ENCODE measurements at places on chromosomes 16 and 17. TPM values are rescaled to one million over a fixed set of nuclear protein-coding genes. Genes with fewer than 3 reads are reported as not detected.

The CBFA2T3 gene
- total RNA-seq, result 4.7 TPM

The MYO15B gene
- total RNA-seq, result 114 TPM

The CD300E gene
- total RNA-seq, result 1.4 TPM

GRCh38 chr17:60661489-60661888, 16.2 kb upstream of the BCAS3 start:
- no peak for DNase-seq

DNA sequence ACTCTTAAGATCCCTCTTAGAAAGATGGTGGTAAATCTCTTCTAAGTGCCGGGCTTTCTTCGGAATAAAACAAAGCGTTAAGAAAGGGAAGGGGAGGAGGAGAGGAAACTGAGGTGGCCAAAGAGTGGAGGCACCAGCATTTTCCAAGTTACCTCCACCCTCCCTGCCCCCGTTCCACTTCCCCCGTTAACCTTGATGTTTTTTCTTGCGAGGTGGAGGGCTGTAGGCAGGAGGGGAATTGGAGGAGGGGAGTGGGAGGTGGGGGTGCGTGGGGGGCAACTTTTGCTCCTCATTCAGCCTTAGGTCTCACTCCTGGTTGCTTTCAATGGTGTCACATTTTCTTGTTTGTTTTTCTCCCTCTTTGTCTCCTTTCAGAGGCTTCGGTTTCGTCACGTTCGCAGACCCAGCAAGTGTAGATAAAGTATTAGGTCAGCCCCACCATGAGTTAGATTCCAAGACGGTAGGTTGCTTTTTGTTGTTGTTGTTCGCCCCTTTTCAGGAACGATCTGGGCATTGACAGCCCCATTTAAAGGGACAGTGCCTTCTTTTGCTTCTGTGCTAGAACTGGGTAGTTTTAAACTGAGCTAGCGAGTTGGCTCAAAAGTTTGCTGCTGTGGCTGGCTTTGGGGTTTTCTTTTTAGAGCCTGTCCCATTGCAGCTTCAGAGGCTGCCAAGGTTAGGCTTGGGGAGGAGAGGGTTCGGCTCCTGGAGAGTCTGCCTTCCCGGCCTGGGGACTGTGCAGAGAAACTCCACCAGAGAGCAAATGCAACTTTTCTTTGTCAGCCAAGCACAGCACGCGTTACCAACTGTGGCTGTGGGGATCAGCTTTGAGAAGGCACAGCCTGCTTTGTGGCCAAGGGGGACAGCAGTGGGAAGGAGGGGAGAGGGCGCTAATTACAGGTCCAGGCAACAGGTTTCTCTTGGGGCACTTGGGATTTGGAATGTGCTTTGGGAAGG, 1.9 kb downstream of the MSI2 start:
- no peak for DNase-seq

DNA sequence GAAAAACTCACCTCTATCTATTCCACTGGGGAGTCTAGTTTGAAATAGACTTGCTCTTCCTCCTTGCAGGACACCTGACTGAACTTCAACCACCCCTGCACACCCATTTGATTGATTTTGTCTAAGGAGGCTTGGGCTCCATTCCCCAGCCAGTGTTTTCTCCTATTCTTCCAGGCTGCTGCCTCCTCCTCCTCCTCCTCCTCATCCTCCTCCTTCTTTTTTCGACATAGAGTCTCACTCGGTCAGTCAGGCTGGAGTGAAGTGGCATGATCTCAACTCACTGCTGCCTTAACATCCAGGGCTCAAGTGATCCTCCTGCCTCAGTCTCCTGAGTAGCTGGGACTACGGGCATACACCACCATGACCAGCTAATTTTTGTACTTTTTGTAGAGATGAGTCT, 1.8 kb upstream of the DLX4 start:
- DNase-seq, result no peak

DNA sequence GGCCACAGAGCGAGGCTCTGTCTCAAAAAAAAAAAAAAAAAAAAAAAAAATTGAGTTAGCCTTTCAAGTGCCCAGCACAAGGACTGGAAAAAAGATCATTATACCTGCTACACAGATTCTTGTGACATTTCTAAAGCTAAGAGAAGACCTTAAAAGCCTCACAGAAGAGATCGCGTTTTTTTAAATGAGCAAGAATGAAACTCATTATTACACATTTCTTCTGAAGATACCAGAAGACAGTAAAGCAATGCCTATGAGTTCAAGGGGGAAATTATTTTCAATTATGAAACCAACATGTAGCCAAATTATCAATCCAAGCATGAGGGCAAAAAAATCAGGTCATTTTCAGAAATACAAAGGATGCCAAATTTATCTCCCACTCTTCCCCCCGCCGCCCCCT, 56.8 kb downstream of the MED13 start:
- no peak for DNase-seq
